ENCODE measurements at places on chromosomes 11 and 22.

GRCh38 chr11:102186551-102187191 lies 76.4 kb downstream of the YAP1 start:
- no peak for DNase-seq

- DNase-seq, result no peak
These were observed 1.5 kb downstream of the FEZ1 start for GRCh38 chr11:125494561-125494960.

- DNase-seq, result no peak
These were observed 33.3 kb downstream of the ME3 start for GRCh38 chr11:86639137-86639536.

DNA sequence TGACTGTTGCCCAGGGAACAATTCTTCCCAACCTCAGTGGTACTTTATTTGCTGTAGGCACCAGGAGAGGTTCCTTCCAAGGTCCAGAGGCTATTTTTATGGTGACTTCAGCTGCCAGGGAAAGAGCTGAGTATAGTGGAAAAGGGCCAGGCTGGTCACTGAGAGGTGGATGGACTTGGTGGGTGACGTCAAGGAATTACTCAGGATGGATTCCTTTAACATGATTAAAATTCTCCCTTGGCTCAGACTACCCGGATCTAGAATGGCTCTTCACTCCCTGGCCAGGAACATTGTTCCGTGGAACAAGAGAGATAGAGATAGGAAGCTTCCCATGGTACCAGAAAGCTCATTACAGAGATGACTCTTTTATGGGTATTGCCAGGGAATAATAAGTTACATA lies 8.7 kb upstream of the CALCA start:
- DNase-seq, result no peak

GRCh38 chr11:45748801-45749200 lies 56.1 kb upstream of the SLC35C1 start:
- no peak for DNase-seq

- DNase-seq, result no peak
These were observed 715.5 kb downstream of the BRD1 start for GRCh38 chr22:49112176-49112575.

- DNase-seq, result no peak
These were observed 375.7 kb upstream of the KIRREL3 start for GRCh38 chr11:127376301-127376700.
